ENCODE measurements at places on chromosomes 7 and 10. TPM values are rescaled to one million over a fixed set of nuclear protein-coding genes. Genes with fewer than 3 reads are reported as not detected.

Gene WDR86
- not detected for total RNA-seq

Gene SPDYE1
- total RNA-seq, result not detected

Gene CALML5
- not detected for total RNA-seq

Gene FXYD4
- total RNA-seq, result not detected

Gene SCIN
- 0.15 TPM for total RNA-seq

Gene ABCB4
- under 0.01 TPM for total RNA-seq

Gene BTBD16
- total RNA-seq, result not detected

Gene CFAP69
- total RNA-seq, result 1.2 TPM

Gene ARHGEF35
- 0.91 TPM for total RNA-seq

Gene PDCD4
- 37.7 TPM for total RNA-seq

Gene SFR1
- total RNA-seq, result 16.4 TPM

Gene FAM25C
- total RNA-seq, result not detected

Gene CDC14C
- total RNA-seq, result not detected

Gene ZNF503
- total RNA-seq, result 1.4 TPM

Gene SEMA4G
- total RNA-seq, result 0.30 TPM

Gene FAM25G
- total RNA-seq, result not detected

Gene SPACDR
- total RNA-seq, result 0.32 TPM

Gene FZD1
- total RNA-seq, result 0.97 TPM

Gene GBX1
- not detected for total RNA-seq

Gene ANKRD1
- 1,657 TPM for total RNA-seq

Gene ZNF425
- 1.2 TPM for total RNA-seq

Gene IDI2
- total RNA-seq, result not detected

Gene NME8
- total RNA-seq, result not detected

Gene ATOH7
- total RNA-seq, result not detected

Gene PILRA
- total RNA-seq, result not detected

Gene DRGX
- not detected for total RNA-seq

Gene NEUROG3
- not detected for total RNA-seq

Gene CEP41
- 7.1 TPM for total RNA-seq

Gene CTAGE4
- total RNA-seq, result 0.30 TPM

Gene ZNF138
- 4.6 TPM for total RNA-seq

Gene LEP
- not detected for total RNA-seq

Gene FAM13C
- not detected for total RNA-seq

Gene LRRD1
- under 0.01 TPM for total RNA-seq

Gene CTTNBP2
- 0.32 TPM for total RNA-seq

Gene SSC4D
- total RNA-seq, result 0.65 TPM

Gene MRPS33
- 19.8 TPM for total RNA-seq

Measured in epithelial cell of umbilical artery (primary cell).